Stimulated activated naive CD4-positive, alpha-beta T cell (primary cell): ENCODE measurements at places on chromosomes 7 and 10.

DNA sequence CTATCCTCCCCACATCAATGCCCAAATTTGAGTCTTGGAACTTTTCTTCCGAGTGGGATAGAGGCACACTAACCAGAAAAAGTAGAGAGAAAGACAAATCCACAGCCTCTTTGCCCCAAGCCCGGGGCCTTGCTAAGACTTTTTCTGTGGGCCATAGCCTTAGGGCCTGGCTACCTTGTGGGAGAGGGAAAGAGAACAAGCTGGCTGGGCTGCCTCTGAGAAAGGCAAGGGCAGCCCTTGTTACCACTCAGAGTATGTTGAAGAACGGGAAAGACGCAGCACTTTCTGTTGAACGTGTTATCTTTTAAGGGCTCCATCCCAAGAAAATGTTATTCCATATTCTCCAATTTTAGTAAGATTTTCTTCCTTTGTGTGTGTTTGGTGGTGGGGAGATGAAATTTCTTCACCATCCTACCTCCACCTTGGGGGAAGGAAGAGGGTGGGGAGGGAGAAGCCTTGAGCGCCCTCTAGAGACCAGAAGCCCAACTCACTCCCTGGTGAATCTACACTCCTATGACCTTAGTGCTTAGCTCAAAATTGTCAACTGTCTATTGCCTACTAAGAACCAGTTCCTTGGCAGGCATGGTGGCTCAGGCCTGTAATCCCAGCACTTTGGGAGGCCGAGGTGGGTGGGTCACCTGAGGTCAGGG is 3.9 kb upstream of the NRF1 start:
- DNase-seq, result peak; percentile 8

GRCh38 chr10:97812696-97813095 is 36.9 kb upstream of the GOLGA7B start:
- DNase-seq, result no peak

DNA sequence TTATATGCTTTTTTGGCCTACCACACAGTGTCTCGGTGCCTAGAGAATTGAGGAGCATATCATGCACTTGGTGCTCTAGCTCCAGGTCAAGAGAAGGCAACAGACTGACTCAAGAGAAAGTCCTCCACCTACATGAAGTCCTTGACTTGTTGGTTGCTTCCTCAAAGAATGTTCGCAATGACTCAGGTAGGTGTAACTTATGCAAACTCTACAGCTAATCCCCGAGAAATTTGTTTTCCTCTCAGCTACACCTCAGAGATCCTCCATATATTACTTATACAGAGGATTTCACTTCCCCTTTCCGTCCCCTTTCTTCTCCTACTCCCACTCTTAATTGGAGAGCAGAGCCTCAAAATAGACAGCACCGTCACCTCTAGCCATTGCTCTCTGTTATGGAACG is 1013.1 kb downstream of the KCNMA1 start:
- DNase-seq, result no peak

DNA sequence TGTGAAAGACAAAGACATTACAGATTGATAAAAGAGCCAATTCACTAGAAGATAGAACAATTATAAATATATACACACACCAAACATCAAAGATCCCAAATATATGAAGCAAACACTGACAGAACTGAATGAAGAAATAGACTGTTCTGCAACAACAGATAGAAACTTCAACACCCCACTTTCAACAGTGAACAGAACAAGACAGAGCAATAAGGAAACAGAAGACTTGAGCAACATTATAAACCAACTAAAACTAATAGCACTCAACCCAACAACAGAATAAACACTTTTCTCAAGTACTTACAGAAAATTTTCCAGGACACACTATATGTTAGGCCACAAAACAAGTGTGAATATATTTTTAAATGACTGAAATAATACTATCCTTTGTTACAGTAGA is 10.9 kb downstream of the CDCA7L start:
- no peak for DNase-seq

DNA sequence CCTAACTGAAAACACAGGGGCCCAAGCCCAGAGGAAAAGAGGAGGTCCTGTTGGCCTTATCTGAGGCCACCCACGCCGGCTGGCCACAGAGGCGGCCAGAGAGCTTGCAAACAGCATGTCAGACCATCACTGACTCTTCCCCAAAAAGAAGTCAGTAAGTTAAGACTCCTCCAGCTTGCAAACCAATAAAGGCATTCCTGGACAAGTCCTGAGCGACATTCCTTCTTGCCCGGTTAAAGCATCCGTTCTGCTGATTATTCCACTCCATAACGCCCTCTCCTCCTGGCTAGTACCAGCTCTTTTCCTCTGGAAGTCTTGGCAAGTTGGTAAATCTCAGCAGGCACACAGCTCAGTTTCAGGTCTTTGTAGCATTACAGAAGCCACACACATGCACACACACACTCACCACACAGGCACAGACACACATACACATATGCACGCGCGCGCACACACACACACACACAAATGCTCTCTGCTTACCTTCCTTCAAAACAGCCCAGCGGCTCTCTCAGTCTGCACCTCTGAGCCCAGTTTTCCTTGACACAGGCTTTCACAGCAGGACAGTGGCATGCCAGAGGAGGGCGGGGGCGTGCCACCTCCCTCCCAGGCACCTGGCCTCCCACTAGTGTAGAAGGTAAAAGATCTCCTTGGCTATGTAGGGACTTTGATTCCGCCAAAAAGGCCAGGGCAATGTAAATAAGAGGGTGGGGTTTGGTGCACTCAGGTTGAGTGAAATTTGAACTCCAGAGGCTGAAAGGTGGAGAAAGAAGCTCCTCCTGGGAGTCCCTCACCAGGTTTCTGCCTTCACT is 201.4 kb downstream of the TNS3 start:
- DNase-seq, result no peak

DNA sequence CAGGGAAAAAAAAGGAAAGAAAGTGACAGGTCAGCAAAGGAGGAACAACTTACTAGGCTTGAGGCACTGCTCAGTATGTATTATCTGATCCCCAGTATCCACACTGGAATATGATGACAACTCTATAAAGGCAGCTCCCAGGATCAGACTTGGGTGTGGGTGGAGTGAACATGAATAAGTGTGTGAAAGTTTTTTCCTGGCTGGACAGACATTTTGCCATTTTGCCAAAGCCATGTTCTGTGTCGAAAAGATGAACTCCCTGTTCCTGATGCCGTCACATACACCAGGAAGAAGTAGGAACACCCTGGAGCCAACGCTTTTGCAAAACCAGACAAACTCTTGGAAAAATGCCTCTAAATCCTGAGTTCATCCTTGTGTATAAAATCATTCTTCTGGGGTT is 143.2 kb upstream of the MEOX2 start:
- DNase-seq, result no peak

GRCh38 chr10:122441961-122442360 is 12.5 kb upstream of the ARMS2 start:
- DNase-seq, result no peak

DNA sequence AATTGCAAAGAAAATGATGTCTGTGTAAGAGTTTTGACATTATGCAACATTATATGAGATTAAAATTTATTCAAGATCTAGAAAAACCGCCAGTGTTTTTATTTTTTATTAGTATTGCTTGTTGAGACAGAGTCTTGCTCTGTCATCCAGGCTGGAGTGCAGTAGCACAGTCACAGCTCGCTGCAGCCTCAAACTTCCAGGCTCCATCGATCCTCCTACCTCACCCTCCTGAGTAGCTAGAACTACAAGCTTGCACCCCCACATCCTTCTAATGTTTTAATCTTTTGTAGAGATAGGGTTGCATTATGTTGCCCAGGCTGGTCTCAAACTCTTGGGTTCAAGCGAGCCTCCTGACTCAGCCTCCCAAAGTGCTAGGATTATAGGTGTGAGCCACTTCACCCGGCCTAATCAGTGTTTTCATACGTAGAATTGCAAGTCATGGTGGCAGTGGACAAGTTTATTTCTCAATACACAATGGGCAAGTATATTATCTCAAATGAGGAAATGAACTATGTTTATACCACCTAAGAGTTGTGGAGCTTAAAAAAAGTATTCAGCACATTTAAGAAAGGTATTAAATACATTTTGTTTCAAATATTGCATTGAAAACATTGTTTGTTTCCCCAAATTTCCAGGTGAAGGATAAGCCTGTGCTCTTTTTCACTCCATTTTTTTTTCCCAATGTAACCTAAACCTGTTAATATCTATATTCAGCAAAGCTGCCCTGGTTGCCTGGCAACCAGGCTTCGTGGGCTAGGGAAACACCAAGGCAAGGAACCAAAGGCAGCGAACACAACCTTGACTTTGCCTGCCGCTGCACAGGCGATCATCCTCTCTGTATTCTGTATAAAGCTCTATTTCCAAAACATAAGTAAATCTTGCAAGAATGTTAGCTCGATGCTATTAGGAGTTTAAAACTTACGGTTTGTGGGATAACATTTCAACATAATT is 163.9 kb downstream of the CACNB2 start:
- no peak for DNase-seq

- DNase-seq, result no peak
Measured at GRCh38 chr10:66321723-66322665, 603.8 kb upstream of the LRRTM3 start.

DNA sequence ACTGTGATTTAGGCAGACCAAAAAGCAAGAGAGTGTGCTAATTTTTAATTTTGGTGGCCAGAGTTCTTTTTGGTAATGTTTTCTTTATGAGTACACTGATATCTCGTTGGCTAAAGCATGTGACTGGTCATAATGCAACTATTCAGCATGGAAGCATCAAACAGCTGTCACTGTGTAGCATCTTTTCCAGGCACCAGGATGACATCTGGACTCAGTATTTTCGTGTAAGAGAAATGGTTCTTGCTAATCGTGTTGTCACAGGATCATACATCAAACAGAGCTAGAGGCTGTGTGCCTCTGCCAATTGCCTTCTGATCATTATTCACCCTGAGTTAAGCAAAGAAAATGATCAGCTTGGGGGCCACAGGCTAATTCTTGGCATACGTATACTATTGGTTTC is 118.9 kb downstream of the SND1 start:
- DNase-seq, result no peak

DNA sequence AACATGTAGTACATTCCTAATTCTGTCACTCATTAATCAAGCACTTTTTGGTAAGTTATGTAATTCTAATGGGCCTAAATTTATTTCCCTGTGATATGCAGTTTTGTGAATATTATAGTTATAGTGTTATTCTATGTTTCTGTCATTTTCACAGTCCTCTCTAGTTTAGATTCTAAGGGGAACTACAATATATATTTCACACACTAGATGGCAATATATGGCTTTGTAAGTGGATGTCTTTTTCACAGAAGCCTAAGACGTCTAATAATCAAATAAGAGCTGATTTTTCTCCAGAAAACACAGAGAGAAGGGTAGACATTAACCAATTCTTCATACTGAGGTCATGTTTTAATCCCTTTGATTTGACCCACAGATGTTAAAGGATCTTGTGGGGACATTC is 18.0 kb downstream of the RNLS start:
- no peak for DNase-seq

- DNase-seq, result no peak
Measured at GRCh38 chr10:25522946-25523608, 348.3 kb downstream of the GPR158 start.

DNA sequence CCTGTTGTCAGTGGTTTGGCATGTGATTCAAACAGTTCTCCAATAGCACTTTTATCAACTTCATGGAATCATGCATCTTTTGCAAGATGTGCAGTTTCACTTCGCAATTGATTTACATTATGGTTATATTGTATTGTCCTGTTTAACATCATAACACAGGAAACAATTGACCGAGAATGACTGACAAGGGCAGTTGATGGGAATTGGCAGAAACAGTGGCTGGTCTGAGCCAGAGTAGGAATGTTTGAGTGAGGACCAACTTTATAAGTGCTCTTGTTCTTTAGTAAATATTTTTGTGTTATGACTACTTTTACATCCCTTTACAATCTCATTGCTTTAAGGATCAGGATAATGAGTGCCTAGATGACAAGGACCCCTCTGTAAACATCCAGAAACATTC is 2.2 kb downstream of the KLHL7 start:
- DNase-seq, result no peak

DNA sequence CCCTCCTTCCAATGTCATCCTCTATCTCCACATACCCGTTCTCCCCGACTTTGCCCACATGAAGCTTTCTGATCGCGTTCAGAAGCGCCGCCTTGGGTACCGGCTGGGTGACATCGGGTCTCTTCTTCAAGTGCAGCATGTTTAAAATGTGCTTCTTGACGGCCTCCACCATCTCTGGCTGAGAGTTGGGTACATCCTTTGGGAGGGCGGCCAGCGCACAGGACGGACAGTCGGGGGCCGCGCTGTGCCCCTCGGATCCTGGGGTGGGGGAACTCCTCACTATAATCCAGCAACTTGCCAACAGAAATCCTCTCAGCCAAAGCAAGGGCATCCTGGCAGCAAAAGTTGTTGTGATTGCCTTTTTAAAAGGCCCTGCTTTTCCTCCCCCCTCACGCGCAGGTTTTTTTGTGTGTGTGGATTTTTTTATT is 2.8 kb downstream of the INHBA start:
- no peak for DNase-seq

GRCh38 chr10:98920807-98921206 is 314.8 kb downstream of the HPSE2 start:
- DNase-seq, result no peak

DNA sequence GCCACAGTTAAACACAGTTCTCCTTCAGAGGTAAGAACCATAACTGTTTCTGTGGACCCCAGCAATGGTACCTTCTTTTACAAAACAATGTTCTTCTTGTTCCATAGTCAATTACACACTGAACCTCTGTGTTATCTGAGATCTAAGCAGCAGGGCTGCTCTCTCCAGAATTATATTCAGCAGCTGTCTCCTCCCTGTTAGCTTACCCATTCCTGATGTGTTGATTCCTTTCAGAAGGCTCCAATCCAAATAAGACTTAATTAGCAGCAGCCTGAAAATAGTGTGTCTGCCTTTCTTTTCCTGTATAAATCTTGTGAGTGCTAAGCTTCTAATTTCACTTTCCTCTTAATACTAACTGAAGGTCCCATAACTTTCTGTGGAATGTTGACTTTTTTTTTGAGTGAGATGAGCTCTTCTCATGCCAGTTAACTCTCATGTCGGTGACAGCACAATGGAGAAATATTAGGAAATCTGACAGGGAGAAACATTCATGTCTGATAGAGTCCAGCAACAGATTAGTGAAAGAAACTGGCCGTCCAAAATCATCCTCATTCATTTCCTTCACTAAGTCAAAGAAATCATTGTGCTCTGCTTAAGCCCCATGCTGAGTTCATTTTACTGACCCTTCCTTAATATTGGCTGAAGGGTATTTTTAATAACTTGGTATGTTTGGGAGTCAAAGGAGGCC is 226.5 kb downstream of the PRKG1 start:
- DNase-seq, result no peak

DNA sequence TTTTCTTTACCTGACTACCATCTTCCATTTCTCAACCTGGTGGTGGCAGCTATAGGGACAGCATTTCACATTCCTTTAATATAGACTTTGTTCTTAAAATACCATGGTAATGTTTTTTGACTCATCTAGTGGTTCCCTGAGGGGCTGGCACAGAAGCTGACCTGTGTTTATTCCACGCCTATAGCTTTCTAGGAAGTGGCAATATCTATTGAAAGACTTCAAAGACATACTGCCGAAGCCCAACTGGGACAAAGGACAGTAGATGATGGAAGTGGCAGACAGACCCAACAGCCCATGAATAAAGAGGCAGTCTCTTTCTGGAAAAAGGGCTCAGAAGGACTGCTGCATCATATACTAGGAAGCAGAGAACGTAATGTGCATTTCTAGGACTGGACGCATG is 11.2 kb downstream of the SUN3 start:
- no peak for DNase-seq

GRCh38 chr10:123146013-123146893 is 1.7 kb upstream of the HMX2 start:
- DNase-seq, result no peak
